ENCODE measurements at places on chromosomes 1 and 21.

DNA sequence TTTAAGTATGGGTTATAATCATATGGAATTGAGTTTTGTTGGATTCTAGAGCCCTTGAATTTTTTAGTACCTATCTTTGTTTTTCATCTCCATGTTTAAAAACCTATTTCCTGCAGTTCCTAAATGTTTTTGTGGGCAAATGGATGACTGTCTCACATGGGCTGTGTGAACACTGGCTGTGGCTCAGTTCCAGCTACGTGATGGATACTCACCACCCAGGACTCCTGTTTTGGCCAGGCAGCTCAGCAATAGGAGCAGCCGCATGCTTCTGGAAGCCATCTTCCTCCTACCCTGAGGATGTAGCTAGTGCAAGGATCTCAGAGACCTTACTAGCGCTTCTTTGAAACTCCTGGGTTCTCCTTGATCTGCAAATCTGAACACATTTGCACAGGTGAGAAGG lies 2.8 kb downstream of the REG4 start:
- DNase-seq: no peak

DNA sequence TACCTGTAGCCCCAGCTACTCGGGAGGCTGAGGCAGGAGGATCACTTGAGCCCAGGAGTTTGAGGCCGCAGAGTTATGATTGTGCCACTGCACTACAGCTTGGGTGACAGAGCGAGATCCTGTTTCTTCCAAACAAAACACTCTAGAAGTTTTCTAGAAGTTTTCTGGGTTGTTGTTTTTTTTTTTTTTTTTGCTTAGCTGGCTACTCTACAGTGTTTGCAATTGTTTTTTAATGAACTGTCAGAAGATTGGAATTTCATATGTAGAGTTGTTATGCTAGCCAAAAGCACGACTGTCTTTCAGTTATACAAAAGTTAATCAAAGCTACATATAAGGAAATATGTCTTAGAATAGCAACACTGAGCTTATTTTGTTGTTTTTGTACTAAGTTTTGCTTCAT lies 30.9 kb upstream of the NEXN start:
- no peak for DNase-seq

DNA sequence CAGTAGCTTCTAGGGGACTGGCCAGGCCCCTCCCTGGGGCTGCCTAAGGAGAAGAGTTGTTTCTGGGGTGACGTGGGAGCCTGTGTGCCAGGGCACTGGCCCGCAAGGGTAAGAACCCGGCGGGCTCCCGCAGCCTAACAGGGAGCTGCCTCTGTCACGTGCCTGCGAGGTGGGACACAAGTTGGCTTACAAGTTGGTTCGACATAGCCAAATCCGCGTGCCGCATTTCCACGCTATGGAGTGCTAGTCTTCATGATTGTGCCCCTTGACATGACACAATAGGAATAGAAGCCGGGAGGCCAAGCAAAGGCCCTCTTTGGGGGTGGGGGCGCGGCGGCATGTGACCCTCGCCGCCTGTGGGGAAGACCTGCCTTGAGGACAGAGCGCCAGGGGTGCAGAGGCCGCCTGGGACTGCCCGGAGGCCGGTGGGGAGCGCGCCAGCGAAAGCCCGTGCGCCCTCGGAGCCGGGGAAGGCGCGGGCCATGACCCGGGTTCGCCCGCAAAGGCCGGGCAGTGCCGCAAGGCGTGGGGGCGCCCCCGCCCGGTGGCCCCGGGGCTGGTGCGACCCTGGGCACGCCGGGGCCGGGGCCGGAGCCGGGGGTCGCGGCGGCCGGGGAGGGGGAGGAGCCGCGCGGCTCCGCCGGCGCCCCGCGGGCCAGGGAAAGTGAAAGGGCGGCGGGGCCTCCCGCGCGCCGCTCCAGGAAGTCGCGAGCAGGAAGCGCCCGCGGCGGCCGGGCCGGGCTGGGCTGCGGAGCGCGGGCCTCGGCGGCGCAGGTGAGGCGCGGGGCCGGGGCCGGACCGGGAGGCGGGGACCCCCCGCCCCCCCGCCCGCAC lies at the start of gene SLC37A1:
Gene SLC37A1 (plus strand): TSS at position 702 of the 834 bp plus-strand sequence. CDS start 4,603 bp downstream, outside the sequence.
- DNase-seq: peak; percentile 81

DNA sequence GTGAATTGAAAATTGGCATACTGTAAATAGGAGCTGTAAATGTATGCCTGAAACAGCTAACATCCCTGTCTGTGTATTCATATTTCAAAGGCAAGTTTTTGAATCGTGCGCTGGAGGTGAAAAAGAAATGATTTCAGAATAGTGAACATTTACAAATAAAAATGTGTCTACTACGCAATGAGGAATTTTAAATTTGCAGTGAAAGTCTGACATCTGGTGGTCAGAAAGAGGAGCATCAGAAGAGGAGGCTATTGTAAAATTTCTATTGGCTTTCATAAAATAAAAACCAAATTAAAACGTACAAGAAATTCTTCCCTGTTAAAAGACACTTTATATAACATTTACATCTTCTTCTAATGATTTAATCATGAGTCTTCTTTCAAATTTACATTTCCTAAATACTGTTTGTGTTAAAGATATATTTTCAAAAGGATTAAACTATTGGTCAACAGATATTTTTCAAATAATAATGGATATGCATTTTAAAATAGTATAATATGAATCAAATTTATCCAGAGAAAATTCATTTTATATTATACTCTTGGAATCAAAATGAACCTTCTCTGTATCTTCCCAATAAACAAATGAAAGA lies 113.7 kb upstream of the RRP15 start:
- DNase-seq: no peak

DNA sequence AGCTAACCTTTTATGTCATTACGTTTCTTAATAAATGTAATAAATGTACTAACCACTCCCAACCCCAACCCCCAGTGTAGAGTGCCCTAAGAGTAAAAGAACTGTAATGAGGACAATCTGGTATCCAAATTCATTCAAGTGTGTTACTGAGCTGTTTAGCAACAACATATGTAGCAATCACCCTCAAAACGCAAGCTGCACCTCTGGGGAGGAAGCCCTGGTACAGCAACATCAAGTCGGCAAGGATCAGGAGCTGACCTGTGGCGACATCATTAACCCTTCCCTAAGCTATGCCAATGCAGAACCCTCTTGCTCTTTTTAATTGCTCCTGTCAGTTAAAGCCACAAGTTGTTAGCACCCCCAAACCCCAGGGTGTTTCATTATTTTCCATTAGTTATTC lies 47.1 kb downstream of the STX6 start:
- DNase-seq: no peak

- DNase-seq: no peak
Measured at GRCh38 chr1:118209648-118210047, 24.6 kb upstream of the SPAG17 start.

DNA sequence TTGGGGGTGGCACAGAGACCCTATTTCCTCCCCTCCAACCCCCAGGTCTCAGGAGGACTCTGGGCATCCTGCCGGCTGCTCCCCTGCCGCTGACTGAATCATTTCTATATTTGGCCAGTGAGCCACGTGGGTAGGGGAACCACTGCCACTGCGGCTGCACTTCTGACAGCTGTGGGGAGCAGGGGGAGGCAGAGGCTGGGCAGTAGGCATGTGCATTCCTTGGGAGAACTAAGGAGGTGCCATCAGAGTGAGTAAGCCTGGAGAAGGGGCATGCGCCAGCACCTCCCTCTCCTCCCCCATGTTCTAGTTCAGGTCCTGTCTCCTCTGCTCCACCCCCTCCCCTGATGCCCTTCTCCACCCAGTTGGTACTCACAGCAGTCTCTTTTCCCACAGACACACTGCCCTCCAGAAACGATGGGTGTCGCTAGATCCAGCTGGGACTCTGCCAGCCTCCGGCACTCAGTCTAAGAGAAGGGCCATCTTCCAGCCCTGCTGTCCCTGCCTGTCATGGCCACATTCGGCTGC lies 12.0 kb downstream of the PPFIA4 start:
- DNase-seq: peak; percentile 32

- DNase-seq: no peak
Measured at GRCh38 chr1:8075511-8076051, 49.5 kb upstream of the ERRFI1 start.

DNA sequence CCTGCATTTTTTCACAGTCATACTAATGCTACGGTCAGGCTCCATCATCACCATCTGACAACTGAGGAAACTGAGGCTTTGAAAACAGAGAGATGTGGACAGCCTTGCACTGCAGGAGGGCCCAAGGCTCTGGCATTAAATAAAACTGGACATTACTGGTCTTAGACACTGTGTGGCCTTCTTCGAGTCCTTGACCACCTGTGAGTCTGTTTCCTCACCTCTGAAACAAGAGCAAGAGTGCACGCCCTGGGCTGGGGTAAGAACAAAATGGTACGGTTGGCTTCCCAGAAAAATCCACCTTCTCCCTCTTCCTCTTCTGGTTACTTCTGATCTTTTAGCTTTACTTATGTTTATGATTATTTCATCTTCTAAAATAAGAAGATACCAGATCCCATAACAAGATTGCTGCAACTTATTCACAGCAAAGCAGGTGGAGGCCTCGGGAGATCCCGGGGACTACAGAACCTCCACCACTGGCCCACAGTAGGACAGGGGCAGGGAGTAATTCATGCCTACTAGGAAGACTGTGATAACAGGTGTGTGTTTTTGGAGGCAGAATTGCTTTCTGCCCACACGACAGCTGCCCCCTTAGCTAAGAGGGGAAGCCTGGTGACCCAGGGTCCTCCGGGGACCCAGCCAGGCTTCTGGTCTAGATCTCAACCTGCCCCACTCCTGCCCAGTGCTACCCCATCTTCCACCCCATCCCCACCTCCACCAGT lies 156.4 kb upstream of the EDN2 start:
- DNase-seq: peak; percentile 13

- DNase-seq: no peak
Measured at GRCh38 chr1:87689487-87689886, 360.8 kb downstream of the LMO4 start.

DNA sequence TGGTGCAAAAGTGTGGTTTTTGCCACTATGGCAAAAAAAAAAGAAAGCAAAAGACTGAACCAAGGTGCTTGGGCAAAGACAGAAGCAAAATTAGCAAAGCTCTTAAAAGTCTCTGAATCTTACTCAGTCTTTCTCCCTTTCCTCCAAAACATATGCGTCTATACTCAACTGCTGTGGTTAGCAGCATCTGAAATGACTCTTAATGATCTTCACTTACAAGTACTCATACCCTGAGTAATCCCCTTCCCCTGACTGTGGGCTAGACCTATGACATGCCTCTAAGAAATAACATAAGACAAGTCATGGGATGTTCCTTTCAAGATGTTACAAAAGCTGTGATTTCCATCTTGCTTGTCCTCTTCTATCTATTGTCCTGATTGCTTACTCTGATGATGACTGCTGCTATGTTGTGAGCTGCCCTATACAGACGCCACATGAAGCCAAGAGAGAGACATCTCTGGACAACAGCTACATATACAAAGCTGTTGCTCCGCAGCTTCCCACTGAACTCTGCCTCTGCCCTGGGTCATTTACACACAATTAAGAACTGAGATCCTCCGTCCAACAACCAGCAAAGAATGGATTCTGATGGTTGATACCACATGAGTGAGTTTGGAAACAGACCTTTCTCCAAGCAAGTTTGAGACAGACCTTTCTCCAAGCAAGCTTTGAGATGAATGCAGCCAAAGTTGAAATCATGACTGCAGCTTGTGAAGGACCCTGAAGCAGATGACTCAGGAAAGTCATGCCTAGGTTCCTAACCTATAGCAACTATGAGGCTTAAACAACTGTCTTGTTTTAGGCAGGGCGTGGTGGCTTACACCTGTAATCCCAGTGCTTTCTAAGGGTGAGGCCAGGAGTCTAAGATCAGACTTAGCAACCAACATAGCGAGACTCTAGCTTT lies 55.2 kb downstream of the PUM1 start:
- no peak for DNase-seq

- DNase-seq: no peak
Measured at GRCh38 chr1:64162151-64162550, 41.3 kb upstream of the UBE2U start.

- no peak for DNase-seq
Measured at GRCh38 chr1:211921579-211922095, 91.1 kb upstream of the LPGAT1 start.

- DNase-seq: peak; percentile 49
Measured at GRCh38 chr1:33120436-33121231, 39.7 kb downstream of the AZIN2 start.

GRCh38 chr1:219621047-219621786 lies 8.3 kb upstream of the ZC3H11B start:
- DNase-seq: no peak

GRCh38 chr1:115289940-115290339 lies 48.1 kb downstream of the NGF start:
- DNase-seq: peak; percentile 50

GRCh38 chr1:151495316-151495715 lies 15.9 kb upstream of the CGN start:
- no peak for DNase-seq

DNA sequence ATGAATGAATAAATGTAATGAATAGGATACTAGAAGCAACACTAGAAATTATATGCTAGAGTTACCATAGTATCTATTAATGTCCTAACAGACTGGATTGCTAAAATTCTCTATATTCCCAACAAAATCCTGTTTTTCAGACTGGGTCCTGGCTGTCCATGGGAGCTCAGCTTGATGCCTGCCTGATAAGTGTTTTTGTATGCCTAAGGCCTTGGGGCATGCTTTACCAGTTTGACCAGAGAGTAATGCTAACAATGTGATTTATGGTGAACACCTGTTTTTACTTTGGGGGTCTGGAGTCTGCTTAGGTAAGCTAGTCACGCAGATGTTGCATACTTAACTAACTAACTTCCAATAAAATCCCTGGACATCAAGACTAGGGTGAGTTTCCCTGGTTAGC lies 318.8 kb upstream of the DEPDC1 start:
- DNase-seq: no peak

DNA sequence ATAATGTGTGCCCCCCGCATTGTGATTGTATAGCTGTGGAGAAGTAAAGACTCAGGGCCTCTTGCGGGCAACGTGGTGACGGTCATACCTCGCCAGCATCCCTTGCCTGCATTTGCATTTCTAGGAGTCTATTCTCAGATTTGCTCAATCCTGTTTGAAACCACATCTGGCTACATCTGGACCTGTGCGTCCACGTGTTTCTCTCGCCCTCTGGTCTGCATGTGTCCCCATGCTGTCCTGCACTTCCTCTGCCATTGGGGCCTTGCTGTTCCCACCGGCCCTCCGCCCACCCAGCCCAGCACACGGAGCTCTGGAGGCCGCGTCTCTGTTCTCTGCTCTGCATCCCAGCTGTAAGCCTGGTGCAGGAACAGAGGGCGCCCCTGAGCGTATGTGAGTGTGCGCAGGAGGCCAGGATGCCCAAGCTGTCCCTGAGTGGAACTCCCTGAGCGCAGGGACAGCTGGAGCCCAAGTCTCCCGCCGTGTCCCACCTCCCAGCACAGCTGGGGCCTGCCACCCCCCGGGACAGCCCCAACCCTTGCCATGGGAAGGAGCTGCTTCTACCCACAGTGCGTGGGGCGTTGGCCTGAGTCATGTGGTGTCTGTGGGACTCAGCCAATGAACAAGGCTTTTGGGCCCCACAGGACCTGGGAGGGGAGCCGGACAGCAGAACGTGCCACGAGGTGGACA lies 1.6 kb downstream of the KRTAP10-2 start:
- peak; percentile 62 for DNase-seq

DNA sequence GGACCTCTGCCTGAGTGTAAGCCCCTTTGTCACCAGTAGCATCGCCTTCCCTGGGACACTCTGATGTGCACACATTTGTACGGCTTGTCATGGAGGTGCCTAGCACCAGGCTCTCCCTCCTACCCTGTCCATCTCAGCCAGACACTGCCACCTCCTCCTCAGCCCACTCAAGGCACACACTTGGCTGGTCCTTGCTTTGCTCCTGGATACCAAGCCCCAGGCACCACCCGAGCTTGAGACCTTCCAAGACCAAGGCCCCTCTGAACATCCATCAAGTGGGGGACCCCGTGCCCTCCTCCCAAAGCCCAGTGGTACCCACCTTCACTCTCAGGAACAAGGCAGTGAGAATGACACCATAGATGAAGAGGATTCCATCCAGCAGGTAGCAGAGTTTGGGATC lies 78.0 kb downstream of the CD247 start:
- peak; percentile 32 for DNase-seq

- no peak for DNase-seq
Measured at GRCh38 chr1:15412843-15413242, 3.2 kb downstream of the EFHD2 start.

Measured in endodermal cell (in vitro differentiated cells).